PC-3 (cell line): ENCODE measurements at places on chromosomes 16 and 17.

- DNase-seq, result no peak
Observed at GRCh38 chr17:57915985-57916757, 39.0 kb downstream of the CUEDC1 start.

DNA sequence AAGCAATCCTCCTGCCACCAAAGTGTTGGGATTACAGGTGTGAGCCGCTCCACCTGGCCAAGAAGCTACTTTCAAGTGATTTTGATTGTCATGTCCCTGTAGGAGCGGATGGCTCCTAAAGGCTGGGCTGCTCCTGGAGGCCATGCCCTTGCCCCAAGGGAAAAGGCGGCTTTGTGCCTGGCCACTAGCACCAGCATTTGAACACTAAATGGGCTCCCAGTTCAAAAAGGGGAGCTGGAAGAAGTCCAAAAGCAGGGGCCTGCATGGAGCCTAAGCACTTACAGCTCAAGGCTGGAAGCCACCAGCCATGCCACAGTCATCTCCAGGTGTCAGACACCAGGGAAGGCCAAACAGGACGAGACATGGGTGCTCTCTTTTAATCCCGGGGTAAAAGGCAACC, 26.8 kb downstream of the SPHK1 start:
- no peak for DNase-seq

GRCh38 chr17:48770954-48771353, 42.4 kb upstream of the HOXB13 start:
- DNase-seq, result no peak

- DNase-seq, result no peak
Observed at GRCh38 chr16:4972938-4973587, 14.9 kb downstream of the SEC14L5 start.

GRCh38 chr16:81626181-81626674, 152.9 kb upstream of the PLCG2 start:
- DNase-seq, result peak; percentile 25

DNA sequence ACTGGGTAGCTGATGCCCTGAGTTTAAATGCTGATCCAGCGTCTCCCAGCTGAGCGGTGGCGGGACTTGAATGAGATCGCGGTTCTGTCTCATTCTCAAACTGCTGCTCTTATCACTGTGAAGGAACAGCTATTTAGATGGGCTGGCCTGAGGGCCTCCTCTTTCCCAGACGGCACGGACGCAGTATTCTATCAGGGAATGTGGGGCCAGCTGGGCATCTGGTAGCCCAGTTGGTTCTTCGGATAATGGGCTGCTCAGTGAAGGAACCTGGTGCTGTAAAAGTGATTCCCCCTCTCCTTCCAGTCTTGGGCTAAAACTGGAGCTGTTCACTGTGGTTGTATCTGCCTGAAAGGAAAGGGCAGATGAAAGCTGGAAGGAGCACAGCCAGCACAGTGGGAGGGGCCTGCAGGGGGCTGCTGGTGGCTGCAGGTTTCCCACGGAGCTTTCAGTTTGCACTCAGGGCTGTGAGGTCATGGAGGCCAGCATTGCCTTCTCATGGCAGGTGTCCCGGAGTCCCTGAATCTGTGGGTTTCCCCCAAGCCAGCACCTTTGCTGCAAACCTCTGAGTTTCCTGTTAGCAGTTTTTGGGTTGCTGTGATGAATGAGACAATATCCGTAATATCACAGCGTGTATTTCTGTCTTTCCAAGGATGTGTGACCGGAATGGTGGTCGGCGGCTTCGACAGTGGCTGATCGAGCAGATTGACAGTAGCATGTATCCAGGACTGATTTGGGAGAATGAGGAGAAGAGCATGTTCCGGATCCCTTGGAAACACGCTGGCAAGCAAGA, 3.6 kb downstream of the IRF8 start:
- DNase-seq, result no peak

DNA sequence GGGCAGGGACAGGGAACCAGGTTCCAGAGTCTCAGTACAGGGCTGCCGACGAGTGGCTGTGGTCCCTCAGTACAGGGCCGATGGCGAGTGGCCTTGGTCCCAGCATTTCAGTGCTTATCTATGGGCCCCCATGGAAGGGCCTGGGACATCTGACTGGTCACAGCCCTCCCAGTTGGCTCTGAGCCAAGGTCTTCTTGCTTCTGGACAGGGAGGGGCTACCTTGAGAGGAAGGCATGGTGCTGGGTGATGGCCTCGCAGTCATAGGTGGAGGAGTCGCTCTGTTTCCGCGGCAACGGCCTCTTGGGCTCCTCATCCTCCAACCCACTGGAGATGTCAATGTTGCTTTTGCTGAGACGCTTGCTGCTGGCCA, 32.5 kb downstream of the PIMREG start:
- no peak for DNase-seq

DNA sequence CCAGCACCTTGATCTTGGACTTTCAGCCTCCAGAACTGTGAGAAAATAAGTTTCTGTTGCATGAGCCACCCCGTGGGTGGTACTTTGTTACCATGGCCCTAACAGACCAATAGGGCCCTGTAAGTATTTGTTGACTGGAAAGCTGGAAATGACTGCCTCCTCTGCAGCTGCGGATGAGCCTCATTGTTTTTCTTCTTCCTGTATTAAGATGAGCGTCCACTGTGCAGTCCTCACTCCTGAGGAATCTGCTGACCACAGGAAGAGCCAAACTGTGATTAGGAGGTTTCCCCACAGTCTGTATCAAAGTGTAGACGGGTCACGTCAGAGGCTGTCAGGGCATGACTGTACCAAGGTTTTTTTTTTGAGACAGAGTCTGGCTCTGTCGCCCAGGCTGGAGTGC, 12.2 kb upstream of the AKTIP start:
- no peak for DNase-seq

GRCh38 chr16:69436896-69437295, 12.5 kb downstream of the CYB5B start:
- DNase-seq, result no peak

DNA sequence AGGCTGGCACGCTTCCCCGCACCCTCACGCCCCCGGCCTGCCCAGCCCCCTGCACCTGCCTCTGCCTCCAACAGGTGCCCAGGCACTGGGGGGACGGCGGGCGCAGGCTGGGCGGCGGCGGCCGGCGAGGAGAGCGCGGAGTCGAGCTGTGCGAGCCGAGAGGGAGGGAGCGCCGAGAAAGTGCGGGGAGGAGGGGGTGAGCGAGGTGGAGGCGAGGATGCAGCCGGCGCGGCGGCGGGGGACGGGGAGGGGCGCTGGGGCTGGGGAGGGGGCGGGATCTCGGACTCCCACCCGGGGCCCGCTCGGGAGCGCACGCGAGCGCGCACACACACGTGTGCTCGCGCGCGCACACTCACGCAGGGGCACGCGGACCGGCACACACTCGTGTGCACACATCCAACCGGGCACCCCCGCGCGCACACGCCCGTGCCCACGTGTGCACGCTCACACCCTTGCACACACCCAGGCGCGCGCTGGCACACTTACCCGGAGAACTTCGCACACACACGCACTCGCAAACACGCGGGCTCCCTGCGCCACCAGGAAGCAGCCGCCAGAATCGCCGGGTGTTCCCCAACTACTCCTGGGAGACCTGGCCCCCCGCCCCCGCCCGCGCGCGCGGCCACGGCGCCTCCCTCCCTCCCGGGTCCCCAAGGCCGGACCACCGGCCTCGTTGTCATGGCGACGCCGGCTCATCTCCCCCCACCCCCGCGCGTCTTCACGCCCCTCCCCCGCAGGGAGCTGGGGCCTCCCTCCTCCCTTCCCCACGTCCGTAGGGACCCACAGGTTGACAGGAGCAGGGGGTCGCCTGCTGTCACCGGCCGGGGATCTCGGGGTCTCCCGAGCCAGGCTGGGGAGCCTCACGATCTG, at the start of gene DOC2A:
TSS of gene DOC2A (minus strand) at position 184 of the 870 bp plus-strand sequence. CDS start 805 bp downstream, outside the sequence.
- no peak for DNase-seq

- DNase-seq, result peak; percentile 20
Observed at GRCh38 chr17:61461967-61462718, 9.9 kb downstream of the TBX4 start.

DNA sequence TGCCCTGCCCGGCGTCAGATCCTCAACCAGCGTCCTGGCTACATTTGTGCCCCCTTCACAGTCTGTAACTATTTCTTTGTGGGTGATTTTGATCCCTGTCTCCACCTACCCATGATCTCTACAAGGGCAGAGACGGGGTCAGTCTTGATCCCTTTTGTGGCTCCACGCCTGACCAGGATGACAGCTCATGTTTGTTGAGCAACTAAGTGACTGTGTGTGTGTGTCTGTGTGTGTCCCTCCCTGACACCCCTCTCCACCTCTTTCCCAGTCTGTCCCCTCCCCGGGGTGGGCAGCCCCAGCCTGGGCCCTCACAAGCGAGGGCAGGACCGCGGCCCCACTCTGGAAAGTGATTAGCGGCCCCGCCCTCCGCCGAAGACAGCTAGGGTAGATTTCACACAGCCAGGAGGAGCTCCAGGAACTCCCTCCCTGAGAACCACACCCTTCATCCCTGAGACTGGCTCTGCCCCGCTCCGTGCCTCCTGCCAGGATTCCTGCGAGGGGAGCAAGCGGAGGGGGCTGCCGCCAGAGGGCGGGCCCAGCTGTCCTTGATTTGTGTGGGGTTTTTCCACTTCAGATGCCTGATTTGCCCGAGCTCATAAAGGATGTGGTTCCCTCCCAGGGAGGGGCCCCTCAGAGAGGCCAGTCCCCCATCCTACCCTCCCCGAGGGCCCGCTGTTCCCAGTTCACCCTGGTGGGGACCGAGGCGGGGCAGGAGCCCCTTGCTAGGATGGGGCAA, 5.3 kb upstream of the HS3ST6 start:
- peak; percentile 46 for DNase-seq

- peak; percentile 31 for DNase-seq
Observed at GRCh38 chr16:76882105-76882504, 308.9 kb upstream of the MON1B start.

- peak; percentile 68 for DNase-seq
Observed at GRCh38 chr17:46929413-46929812, 6.5 kb downstream of the GOSR2 start.

GRCh38 chr16:25045696-25046381, 30.7 kb upstream of the ARHGAP17 start:
- DNase-seq, result peak; percentile 9

DNA sequence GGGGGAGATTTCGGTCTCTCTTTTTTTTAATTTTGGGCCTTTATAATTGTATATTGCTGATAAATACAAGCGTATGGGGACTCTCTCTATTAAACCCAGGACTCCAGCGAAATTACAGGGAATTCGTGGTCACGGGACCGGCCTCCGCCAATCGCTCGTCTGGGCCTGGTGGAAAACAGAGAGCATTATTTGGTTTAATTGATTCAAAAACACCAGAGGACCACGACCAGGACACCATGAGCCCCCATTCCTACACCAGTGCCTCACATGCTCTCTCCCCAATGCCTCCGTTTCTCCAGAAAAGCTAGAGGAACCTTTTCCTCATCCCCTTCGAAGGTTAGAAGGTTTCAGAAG, at the start of gene HOXB2:
TSS of gene HOXB2 (minus strand) at position 88 of the 354 bp plus-strand sequence. CDS start 198 bp downstream, outside the sequence.
- no peak for DNase-seq

GRCh38 chr17:39170109-39170508, 4.1 kb upstream of the ARL5C start:
- no peak for DNase-seq

- DNase-seq, result peak; percentile 79
Observed at GRCh38 chr17:17044846-17045561, 2.7 kb downstream of the MPRIP start.

DNA sequence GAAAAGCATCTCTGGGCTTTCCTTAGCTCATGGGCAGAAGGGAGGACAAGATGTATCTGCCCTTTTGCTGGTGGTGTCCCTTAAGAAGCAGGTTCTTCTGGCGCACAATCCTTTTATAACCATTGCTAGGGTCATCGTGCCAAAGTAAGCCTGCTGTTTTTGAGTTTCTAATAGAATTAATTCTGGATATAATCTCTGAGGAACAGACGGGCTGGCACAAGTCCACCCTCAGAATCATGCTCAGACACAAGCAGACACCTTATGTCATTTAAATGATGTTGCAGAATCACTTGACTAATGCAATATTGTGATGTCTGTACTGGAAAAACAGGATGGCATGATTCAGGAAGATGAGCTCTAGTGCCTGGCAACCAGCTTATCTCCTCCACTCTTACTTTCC, 18.8 kb upstream of the MMD start:
- no peak for DNase-seq

DNA sequence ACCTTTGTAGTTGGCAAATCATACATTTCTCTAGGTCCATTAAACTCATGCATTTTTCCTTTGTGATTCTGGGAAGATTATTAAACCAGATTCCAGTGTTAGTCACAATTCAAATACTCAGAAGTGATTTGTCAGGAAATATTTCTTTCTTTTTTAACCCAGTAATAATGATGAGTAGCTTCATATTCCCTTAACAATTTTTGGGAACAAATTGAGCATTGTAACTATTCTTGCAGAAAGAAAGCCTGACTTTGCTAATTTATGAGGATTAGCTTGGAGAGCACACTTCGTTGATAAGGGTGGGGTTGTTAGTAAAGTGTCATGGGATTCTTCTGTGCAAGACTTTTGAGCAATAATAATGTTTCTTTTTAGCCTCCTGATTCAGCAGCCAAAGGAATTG, 18.7 kb upstream of the KRT24 start:
- peak; percentile 60 for DNase-seq

DNA sequence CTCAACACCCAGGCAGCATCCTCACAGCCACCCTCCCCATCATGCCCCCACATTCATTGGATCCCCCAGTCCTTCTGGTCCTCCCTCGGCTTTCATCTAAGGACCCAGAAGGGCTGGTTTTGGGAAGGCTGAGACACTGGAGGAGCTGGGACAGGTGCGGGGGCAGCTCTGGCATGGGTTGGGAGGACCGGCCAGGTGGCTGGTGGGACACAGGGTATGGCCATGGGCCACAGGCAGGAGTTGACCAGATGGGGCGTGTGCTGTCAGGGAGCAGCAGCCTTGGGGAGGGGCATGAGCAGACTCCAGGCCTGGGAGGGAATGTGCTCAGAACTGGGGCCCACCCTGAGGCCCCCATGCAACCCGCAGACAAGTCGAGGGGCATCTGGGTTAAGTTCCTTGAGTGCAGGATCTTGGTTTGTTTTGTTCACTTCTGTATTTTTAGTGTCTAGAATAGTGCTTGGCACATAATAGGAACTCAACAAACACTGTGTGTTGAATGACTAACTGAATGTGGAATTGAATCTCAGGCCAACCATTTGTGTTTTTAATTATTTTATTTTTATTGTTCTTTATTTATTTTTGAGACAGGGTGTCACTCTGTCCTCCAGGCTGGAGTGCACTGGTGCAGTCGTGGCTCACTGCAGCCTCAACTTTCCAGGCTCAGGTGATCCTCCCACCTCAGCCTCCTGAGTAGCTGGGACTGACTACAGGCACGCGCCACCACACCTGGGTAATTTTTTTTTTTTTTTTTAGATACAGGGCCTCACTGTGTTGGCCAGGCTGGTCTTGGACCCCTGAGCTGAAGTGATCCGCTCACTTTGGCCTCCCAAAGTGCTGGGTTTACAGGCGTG, 5.6 kb downstream of the P2RX1 start:
- no peak for DNase-seq

- no peak for DNase-seq
Observed at GRCh38 chr16:80652441-80652840, 111.6 kb downstream of the DYNLRB2 start.

DNA sequence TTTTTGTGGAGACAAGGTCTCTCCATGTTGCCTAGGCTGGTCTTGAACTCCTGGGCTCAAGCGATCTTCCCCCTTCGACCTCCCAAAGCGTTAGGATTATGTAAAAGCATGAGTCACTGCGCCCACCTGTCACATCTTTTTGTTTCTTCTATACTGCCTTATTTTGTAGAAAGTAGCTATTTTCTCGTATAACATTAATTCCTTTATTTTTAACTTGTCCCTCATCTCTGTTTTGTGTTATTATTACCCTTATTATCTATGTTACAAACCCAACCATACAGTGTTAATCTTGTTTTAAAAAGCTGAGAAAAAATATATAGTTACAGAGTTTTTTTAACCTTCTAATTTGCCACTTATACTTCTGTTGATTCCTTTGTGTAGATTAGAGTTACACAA, 1.4 kb upstream of the TXNDC11 start:
- DNase-seq, result no peak

- no peak for DNase-seq
Observed at GRCh38 chr16:79164388-79164995, 436.0 kb downstream of the MAF start.
